Retina (tissue), 1 donor: ENCODE measurements at places on chromosomes 16 and 17.

DNA sequence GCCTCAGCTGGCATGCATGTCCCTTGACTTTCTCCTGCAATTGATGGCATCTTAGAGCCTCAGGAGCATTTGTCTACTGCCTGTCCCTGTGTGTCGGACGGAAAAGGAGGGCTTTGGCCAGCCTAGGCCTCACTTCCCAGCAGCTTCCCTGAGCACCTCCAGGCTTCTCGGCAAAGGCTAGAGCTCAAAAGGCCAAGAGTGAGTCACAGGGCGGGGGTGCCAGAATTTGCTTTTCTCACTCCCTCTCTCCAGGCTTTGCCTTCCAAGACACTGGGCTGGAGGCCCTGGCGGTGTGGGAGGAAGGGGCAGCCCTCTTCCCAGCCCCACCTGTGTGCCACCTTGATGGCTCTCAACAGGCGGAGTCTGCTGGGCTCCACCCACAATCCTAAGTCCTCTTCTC is 107.3 kb upstream of the MAF start:
- DNase-seq = no peak

- DNase-seq = no peak
Measured at GRCh38 chr17:48510761-48511604, 19.8 kb downstream of the HOXB1 start.

DNA sequence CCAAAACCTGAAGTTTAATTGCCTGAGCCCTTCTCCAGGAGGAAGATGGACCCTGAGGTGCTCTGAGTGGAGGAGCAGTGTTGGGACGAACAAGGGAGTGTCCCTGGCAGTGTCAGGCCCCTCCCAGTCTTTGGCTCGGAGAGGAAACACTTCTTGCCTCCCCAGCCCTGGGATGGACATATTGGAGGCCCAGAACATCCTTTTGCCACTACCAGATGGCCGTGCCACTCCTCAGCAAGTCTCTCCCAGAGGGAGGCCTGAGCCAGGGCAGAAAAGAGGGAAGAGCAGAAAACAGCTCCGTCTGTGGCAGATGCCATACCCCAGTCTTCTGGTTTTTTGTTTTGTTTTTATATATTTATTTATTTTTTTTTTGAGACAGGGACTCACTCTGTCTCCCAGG is 91.5 kb upstream of the CRHR1 start:
- DNase-seq = no peak

- no peak for DNase-seq
Measured at GRCh38 chr17:27157898-27158297, 136.0 kb upstream of the WSB1 start.

- no peak for DNase-seq
Measured at GRCh38 chr16:22282254-22282892, 14.8 kb upstream of the POLR3E start.

- DNase-seq = peak; percentile 46
Measured at GRCh38 chr16:68487203-68487514, 38.9 kb upstream of the SMPD3 start.

DNA sequence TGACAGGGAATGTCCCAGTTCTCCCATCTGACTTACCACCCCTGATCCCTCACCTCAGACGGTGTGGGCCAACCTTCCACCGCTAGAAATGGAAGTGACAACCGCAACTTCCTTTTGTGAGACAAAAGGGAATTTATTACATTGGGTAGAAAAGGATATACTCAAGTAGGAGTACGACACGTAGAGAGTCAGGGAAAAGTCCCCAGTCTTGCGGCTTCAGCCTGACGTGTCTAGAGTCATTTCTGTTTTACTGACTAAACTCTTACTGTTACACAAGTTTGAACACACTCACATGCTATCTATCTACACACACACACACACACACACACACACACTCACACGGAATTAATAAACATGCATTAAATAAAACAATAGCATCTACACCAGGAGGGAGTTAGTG is 178.9 kb downstream of the COPRS start:
- no peak for DNase-seq

DNA sequence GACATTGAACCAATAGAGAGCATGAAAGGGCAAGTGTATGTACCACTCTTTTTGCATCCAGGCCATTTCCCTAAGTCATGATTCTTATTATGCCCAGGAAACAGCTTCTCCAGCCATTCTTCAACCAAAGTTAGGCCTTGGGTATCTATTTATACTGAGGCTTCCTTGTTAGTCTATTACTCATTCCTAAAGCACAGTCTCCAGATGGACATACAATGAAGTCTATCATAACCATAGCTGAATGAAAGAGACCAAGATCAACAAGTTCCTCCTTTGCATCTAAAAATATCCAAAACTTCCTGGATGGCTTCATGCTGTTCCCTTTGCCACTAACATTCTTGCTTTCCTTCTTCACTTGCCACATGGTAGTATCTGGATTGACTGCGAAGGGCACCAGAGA is 265.9 kb downstream of the CDH8 start:
- DNase-seq = no peak

DNA sequence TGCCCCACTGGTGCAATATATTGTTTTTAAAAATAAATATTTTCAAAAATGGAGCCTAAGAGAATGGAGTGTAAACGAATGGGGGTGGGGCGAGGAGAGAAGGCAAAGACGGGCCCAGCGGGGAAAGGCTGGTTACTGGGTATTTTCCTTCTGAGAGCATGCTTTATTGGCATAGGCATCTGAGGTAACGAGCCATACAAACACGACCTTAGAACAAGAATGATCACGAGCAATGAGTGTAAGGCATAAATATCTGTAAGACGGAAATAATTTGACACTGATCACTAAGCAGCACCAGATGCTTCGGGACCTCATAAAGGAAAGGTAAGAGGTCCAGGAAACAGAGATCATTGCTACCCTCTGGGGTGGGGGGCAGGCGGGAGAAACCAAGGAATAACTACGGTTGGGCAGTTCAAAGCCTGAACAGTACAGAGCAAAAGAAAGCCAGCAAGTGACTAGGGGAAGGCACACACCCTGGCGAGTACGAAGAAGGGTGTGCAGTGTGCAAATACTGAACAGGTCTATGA is 959 bp downstream of the SSH2 start:
- DNase-seq = no peak

DNA sequence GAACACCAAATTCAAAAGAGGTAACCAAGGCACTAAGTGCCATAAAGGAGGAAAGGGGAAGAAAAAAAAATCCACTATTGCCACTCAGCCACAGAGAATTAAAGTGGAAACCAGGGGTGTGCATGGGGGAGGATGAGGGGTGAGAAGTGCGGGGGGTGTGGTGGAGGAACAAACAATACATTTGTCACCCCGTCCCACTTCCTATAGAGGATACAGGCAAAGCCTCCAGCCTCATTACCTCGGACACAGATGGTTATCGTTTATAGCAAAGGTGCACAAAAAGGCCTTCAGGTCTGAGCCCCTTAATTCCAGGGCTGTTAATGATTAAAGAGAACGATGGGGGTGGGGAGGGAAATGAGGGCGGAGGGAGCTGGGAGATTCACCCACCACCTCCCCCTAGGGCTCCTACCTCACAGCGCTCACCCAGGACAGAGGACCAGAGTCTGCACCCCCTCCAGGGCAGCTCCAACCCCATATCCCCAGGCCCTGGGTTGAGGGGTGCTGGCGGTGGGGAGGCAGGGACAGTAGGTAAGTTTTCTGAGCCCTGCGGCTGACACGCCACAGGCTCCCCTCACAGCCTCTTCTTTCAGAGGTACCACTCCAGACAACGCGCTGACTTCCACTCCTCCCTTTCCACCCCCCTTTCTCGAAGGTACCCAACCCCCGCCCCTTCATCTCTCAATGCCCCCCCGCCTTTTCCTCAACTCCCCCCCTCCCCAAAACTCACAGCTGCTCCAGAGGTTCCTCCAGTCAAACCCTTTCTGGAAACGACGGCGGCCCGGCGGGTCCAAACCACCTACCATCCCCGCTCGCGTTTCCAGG is 470 bp downstream of the DCUN1D3 start:
- no peak for DNase-seq

- DNase-seq = peak; percentile 26
Measured at GRCh38 chr16:12906271-12906670, 4.9 kb downstream of the SHISA9 start.

- DNase-seq = no peak
Measured at GRCh38 chr17:70157151-70157550, 12.2 kb upstream of the KCNJ2 start.

GRCh38 chr17:50945779-50946222 is 79.6 kb upstream of the TOB1 start:
- no peak for DNase-seq

- no peak for DNase-seq
Measured at GRCh38 chr17:50511058-50511457, 2.8 kb downstream of the MYCBPAP start.

GRCh38 chr16:64094992-64095634 is 1026.8 kb downstream of the CDH11 start:
- DNase-seq = peak; percentile 31

DNA sequence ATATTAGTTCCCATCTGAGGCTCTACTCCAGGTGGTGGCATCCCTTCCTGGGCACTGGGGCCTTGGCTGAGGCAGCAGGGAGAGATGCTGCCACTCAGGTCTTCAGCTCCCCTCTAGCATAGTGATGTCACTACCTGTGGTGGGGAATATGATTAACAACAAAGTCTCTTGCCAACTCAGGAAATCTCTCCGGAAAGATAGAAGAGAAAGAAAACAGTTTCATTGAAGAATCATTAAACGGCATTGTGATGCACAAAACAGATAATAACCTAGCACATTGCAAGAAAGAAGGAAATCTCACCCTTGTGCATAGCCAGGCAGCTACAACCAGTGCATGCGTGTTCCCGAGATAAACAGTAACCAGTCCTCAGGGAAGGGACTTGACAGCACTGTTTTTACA is 12.2 kb upstream of the ZNF267 start:
- DNase-seq = no peak

GRCh38 chr17:48497103-48497502 is 33.7 kb downstream of the HOXB1 start:
- no peak for DNase-seq

DNA sequence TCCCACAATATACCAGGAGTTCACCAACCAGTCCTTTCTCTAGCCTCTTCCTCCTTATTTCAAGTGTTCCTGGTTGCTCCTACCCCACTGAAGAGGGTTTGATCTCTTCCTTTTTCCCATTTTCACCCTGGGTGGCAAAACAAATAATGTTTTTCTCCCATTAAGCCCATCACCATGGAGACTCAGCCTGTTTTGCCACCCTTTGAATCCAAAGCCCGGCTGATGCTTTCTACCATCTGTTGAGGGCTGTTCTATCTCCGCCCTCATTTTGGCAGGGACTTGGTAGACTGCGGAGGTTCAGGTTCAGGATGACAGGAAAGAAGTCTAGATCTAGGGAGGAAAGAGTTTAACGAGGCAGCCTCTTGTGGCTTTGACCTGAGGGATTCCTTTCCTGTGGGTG is 2.6 kb downstream of the DNAH2 start:
- DNase-seq = no peak

DNA sequence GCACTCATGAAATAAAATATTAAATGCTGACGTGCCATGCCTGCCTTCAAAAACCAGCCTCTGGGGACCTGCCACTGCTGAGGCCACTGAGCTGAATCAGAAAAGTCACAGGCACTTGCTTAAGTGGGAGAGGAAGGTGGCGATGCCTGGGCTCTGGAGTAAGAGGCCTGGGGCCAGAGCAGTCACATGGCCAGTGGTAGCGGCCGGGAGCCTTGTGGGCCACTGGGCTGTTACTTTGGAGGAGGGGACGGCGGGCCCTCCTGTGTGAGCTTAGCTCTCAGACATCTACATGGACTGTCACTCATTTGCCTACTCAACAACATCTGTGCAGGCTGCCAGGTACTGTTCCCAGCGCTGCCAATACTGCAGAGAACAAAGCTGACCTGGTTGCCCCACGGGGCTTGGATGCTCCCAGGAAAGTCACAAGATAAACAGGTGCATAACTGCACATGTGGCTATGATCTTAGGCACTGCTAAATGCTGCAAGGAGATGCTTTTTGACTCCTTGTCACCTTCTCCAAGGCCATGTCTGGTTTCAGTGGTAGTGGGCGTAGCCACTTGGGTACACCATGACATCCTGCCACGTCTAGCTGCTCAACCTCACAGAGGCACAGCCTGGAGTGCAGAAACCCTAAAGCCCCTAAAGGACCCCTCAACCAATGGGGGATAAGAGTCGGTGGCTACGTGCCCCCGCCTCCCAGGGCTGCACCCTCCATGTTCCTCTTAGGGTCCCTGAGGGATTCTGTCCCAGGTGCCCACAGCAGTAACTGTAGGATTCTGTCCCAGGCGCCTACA is 11.6 kb downstream of the COTL1 start:
- no peak for DNase-seq

GRCh38 chr17:29837531-29837930 is 92.5 kb downstream of the SSH2 start:
- no peak for DNase-seq

GRCh38 chr17:32625971-32626370 is 139.2 kb downstream of the CDK5R1 start:
- DNase-seq = peak; percentile 34

GRCh38 chr16:46688101-46688653 is 801 bp downstream of the VPS35 start:
- DNase-seq = no peak

- no peak for DNase-seq
Measured at GRCh38 chr17:653724-654123, 60.9 kb downstream of the VPS53 start.

GRCh38 chr16:66844342-66845079 is at the start of gene CA7:
CA7 (plus strand) TSS chr16:66844414; CDS start chr16:66844488, 74 bp downstream.
- DNase-seq = peak; percentile 47

- DNase-seq = peak; percentile 91
Measured at GRCh38 chr17:33292201-33292980, 704 bp downstream of the ASIC2 start.

- no peak for DNase-seq
Measured at GRCh38 chr17:58648236-58648635, 43.6 kb downstream of the TEX14 start.

DNA sequence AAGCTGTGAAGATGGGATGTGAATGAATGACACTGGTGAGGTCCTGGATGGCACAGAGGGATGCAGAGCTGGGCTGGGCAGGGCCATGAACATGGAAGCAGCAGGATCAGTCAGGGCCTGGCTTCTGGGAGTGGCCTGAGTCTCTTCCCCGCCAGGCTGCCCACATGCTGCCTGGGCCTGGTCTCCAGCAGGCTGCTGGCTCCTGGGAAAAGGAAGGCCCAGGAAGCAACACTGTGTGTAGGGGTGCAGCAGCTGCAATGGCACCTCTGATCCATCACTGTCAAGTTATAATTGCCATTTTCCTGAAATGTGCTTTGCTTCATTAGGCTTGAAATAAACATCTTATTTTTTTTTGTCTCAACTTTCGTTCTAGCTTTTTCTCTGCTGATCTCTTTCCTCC is 260.2 kb upstream of the N4BP1 start:
- DNase-seq = no peak

DNA sequence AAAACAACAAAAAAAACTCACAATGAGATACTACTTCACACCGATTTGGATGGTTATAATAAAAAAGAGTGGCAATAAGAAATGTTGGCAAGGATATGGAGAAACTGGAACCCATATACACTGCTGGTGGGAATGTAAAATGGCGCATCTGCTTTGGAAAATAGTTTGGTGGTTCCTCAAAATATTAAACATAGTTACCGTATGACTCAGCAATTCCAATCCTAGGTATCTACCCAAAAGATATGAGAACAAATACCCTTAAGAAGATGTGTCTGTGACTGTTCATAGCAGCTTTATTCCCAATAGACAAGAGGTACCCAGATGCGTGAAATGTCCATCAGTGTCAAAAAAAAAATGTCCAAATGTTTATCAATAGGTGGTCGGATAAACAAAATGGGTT is 7.2 kb downstream of the CPPED1 start:
- DNase-seq = no peak

- peak; percentile 48 for DNase-seq
Measured at GRCh38 chr17:10126616-10127501, 71.5 kb downstream of the GAS7 start.
